ENCODE measurements at places on chromosomes 12 and 14. TPM values are rescaled to one million over a fixed set of nuclear protein-coding genes. Genes with fewer than 3 reads are reported as not detected.
A peak's percentile ranks its signal among the peaks of the same experiment; 100 is the strongest.

The PSME2 gene
- 360 TPM for total RNA-seq

The RNASE3 gene
- total RNA-seq: not detected

- H3K36me3 ChIP-seq: no peaks in the 10 kb centered on the region
- no peaks in the 10 kb centered on the region for H3K4me1 ChIP-seq
- no peak overlapping the region for H3K27ac ChIP-seq
- no peak overlapping the region for H3K4me3 ChIP-seq
- DNase-seq: no peak
These were observed 26.6 kb upstream of the CLMN start for GRCh38 chr14:95346266-95346665.

DNA sequence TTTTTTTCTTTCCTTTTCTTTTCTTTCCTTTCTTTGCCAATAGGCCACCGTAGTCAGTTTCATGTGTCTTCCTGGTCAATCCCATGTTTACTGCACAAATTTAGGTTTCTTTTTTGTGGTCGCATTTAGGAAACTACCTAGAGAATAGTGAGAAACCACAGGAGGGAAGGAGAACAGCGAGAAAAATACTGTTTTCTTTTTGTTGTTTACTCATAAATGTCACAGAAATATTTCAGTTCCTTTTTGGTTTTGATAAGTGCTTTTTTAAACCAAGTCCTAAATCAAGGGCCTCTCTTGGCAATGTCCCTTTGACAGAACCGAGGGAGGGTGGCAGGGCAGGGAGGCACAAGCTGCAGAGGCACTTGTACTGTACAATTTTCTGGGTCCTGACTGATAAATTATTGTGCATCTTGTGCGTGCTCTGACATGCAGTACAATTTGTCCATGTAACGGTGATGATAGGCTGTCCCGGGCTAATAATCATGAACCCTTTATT, 326.1 kb downstream of the CACNA1C start:
- H3K27me3 ChIP-seq: no peaks in the 10 kb centered on the region
- no peak overlapping the region for H3K4me3 ChIP-seq
- no peak for DNase-seq
- no peaks in the 10 kb centered on the region for H3K36me3 ChIP-seq

- no peak overlapping the region for H3K4me3 ChIP-seq
- H3K4me1 ChIP-seq: no peaks in the 10 kb centered on the region
- H3K36me3 ChIP-seq: no peaks in the 10 kb centered on the region
- no peaks in the 10 kb centered on the region for H3K27me3 ChIP-seq
These were observed 157.2 kb downstream of the ANO4 start for GRCh38 chr12:100951756-100952155.

DNA sequence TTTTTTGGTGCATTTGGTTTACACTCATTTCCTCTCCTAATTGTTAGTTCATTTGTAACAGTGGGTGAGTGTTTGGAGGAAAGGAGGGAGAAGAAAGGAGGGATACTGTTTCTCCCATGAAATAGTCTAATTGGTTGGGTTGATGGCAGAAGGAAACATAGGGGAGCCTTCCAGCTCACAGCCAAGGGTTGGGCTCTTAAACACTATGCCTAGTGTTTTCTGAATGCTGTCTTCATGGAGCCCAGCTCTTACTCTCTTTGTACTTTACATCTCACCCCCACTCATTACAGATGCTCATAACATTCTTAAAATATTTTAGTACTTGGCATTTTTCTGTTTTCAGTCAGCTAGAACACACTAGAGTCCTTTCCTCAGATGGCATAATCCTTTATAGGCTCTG, 38.2 kb downstream of the BAZ2A start:
- H3K4me1 ChIP-seq: no peaks in the 10 kb centered on the region
- H3K36me3 ChIP-seq: peaks cover 54% of the 10 kb centered on the region
- no peak for DNase-seq
- no peak overlapping the region for H3K4me3 ChIP-seq

GRCh38 chr12:119207063-119207560, 28.4 kb downstream of the HSPB8 start:
- no peaks in the 10 kb centered on the region for H3K36me3 ChIP-seq
- DNase-seq: no peak
- H3K27me3 ChIP-seq: no peaks in the 10 kb centered on the region
- H3K4me1 ChIP-seq: peaks cover 55% of the 10 kb centered on the region
- no peak overlapping the region for H3K4me3 ChIP-seq

DNA sequence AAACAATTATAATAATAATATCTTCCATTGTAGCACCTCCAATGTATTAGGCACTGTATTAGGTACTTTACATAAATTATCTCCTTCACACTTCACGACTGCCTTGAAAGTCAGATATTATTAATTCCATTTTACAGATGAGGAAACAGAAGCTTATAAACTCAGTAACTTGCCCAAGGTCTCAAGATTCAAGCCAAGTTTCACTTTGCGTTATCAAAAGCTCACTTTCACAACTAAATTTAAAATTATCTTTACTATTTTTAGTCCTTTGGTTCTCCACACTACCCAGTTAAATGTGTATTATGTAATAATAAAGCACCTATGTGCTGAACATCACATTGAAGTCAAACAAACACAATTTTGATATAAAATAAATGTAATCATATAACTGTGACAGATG, 55.8 kb downstream of the NUMB start:
- H3K36me3 ChIP-seq: peaks cover 11% of the 10 kb centered on the region
- no peak overlapping the region for H3K4me3 ChIP-seq
- H3K27me3 ChIP-seq: no peaks in the 10 kb centered on the region
- DNase-seq: no peak
- H3K4me1 ChIP-seq: no peaks in the 10 kb centered on the region

- H3K4me1 ChIP-seq: no peaks in the 10 kb centered on the region
- H3K36me3 ChIP-seq: no peaks in the 10 kb centered on the region
- no peaks in the 10 kb centered on the region for H3K27me3 ChIP-seq
- no peak for DNase-seq
- H3K4me3 ChIP-seq: no peak overlapping the region
These were observed 136.8 kb upstream of the TBX3 start for GRCh38 chr12:114820796-114821195.

DNA sequence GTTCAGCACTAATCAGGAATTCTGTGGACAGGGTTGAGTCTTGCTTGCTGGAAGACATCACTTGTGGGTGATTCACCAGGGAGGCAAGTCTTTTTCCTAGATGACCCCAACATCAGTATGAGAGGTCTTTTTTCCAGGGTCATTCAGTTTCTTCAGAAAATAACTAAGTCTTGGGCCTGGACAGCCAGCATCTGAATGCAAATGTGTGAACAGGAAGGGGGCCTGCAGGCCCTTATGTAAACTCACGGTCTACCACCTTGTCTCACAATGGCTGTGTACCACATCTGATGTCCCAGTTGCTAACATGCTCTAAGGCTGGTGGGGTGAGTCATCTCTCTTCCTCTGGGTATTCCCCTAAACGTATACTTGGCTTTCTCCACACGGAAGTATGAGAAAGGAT, 79.2 kb downstream of the HECTD4 start:
- no peaks in the 10 kb centered on the region for H3K27me3 ChIP-seq
- DNase-seq: no peak
- H3K4me1 ChIP-seq: peaks cover 12% of the 10 kb centered on the region
- H3K27ac ChIP-seq: no peak overlapping the region
- no peak overlapping the region for H3K4me3 ChIP-seq

GRCh38 chr14:46432516-46432915, 219.1 kb downstream of the RPL10L start:
- no peaks in the 10 kb centered on the region for H3K4me1 ChIP-seq
- H3K4me3 ChIP-seq: no peak overlapping the region
- no peak overlapping the region for H3K27ac ChIP-seq
- DNase-seq: no peak

DNA sequence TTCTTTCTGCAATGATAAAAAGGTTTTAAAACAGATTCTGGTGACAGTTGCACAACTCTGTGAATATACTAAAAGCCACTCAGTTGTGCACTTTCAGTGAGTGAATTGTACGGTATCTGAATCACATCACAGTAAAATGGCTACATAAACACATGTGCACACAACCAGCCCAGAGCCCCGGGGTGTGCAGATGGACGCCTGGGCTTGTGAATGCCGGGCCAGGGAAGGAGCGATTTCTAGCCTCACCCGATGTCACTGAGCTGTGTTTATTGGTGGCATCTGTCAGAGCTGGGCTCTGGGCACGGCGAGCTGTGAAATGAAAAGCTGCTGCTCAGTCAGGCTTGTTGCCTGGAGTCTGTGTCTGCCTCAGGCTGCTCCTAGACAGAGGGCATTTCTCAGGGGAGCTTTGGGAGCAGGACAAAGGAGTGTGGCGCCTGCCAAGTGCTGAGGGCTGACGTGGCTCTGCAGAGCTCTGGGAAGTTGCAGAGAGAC, 25.9 kb downstream of the RHOF start:
- H3K4me1 ChIP-seq: peaks cover 55% of the 10 kb centered on the region
- H3K27me3 ChIP-seq: no peaks in the 10 kb centered on the region
- H3K36me3 ChIP-seq: no peaks in the 10 kb centered on the region
- DNase-seq: peak; percentile 82

- H3K4me1 ChIP-seq: peaks cover 6% of the 10 kb centered on the region
- H3K27me3 ChIP-seq: no peaks in the 10 kb centered on the region
- no peak overlapping the region for H3K27ac ChIP-seq
- no peak overlapping the region for H3K4me3 ChIP-seq
These were observed 5.6 kb downstream of the TCTN1 start for GRCh38 chr12:110619534-110619953.

- no peak for DNase-seq
- no peaks in the 10 kb centered on the region for H3K27me3 ChIP-seq
These were observed 9.0 kb downstream of the PUS1 start for GRCh38 chr12:131938082-131938481.

GRCh38 chr14:92728759-92729364, 19.6 kb downstream of the LGMN start:
- H3K27me3 ChIP-seq: no peaks in the 10 kb centered on the region
- no peak overlapping the region for H3K4me3 ChIP-seq
- DNase-seq: peak; percentile 51

- H3K27me3 ChIP-seq: no peaks in the 10 kb centered on the region
- H3K4me3 ChIP-seq: peak overlapping the region; percentile 41
- peak; percentile 44 for DNase-seq
- H3K27ac ChIP-seq: peak overlapping the region; percentile 89
These were observed 25.0 kb downstream of the SH2B3 start for GRCh38 chr12:111430433-111431353.

- H3K27ac ChIP-seq: peak overlapping the region; percentile 43
- peaks cover 50% of the 10 kb centered on the region for H3K4me1 ChIP-seq
- no peaks in the 10 kb centered on the region for H3K36me3 ChIP-seq
- no peaks in the 10 kb centered on the region for H3K27me3 ChIP-seq
- no peak for DNase-seq
- no peak overlapping the region for H3K4me3 ChIP-seq
These were observed 9.6 kb upstream of the PTPRB start for GRCh38 chr12:70646850-70647249.

DNA sequence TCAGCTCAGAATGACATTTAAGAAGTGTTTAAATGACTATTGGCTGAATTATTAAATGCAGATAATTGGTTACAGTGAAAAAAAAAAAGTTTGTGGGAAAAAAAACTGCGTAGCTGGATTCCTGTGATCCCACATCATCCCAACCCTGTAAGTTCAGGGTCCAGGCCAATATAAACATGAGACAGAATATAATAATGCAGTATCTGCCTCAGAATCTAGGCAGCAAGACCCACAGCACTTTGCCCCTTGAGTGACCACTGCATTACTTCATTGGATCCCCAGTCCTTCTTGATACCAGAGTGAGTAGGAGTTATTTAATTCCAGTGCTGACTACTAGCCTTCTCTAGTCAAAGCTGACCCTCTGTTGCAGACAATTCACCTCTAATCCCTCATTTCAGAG, 272.6 kb downstream of the CCER1 start:
- H3K4me1 ChIP-seq: peaks cover 8% of the 10 kb centered on the region
- H3K4me3 ChIP-seq: no peak overlapping the region
- DNase-seq: no peak
- H3K27me3 ChIP-seq: no peaks in the 10 kb centered on the region
- H3K36me3 ChIP-seq: no peaks in the 10 kb centered on the region

DNA sequence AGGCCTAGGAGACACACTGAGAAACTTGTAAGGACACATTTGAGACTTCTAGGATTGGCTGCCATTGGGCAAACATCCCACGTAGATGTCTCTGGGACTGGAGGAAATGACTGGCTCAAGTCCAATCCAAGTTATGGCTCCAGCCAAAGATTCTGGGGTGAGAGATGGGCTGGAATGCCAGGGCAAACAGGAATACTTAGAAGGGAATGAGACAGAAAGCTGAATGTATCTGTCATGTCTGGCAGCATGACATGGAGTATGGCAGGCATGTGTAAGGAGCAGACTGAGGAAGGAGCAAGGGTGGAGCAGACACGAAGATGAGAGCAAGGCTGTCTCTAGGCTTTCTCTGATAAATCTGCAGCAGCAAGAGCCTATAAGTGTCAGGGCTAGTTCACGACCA, 209.2 kb downstream of the PHLDA1 start:
- H3K4me1 ChIP-seq: no peaks in the 10 kb centered on the region
- DNase-seq: no peak
- no peaks in the 10 kb centered on the region for H3K36me3 ChIP-seq
- no peak overlapping the region for H3K27ac ChIP-seq

DNA sequence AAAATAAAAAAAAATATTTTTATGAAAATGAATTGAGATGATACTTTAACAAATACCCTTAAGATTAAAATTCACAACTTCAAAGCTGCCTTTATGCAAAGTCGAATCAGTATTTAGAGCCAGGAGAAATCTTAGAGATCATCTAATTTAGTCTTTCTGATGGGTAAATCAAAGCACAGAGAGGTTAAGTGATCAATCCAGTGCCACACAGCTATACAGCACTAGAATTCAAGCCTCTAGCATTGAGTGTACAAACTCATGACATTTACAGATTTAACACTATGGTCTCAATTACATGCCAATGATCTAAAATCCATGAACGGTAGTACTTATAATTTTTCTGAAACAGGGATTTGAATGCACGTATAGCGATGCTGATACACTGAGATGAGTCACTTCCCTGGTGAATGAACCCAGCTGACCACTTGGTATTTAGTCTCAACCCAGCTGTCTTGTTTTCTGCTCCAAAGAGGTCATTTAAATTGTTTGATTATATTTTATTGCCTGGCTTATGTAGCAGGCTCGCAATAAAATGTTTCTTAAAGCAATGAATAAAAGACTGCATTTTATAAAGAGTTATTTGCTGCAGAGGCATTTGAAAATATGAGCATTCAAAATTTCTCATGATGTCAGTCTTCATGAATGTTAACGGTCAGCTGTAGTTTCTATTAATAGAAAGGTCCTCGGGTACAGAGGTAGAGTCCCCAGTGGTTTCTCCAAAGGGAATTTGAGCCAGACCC, 152.4 kb upstream of the PRICKLE1 start:
- peak overlapping the region; percentile 39 for H3K27ac ChIP-seq
- no peak overlapping the region for H3K4me3 ChIP-seq
- H3K27me3 ChIP-seq: no peaks in the 10 kb centered on the region
- H3K36me3 ChIP-seq: no peaks in the 10 kb centered on the region

GRCh38 chr12:14395074-14395778, 29.7 kb downstream of the ATF7IP start:
- H3K4me3 ChIP-seq: peak overlapping the region; percentile 18
- H3K27ac ChIP-seq: no peak overlapping the region
- peaks cover 32% of the 10 kb centered on the region for H3K4me1 ChIP-seq

- H3K4me1 ChIP-seq: no peaks in the 10 kb centered on the region
- no peak overlapping the region for H3K27ac ChIP-seq
- no peak for DNase-seq
- no peaks in the 10 kb centered on the region for H3K27me3 ChIP-seq
- H3K36me3 ChIP-seq: no peaks in the 10 kb centered on the region
- no peak overlapping the region for H3K4me3 ChIP-seq
These were observed 723.7 kb upstream of the USP15 start for GRCh38 chr12:61536525-61536924.

GRCh38 chr12:104637604-104638003, 180.9 kb downstream of the CHST11 start:
- DNase-seq: no peak
- H3K36me3 ChIP-seq: no peaks in the 10 kb centered on the region
- no peak overlapping the region for H3K4me3 ChIP-seq
- H3K27ac ChIP-seq: peak overlapping the region; percentile 80
- H3K4me1 ChIP-seq: peaks cover 4% of the 10 kb centered on the region

Measured in heart left ventricle (tissue), 16 donors.